RWPE2 (cell line): ENCODE measurements at places on chromosomes 7 and 10.
A peak's percentile ranks its signal among the peaks of the same experiment; 100 is the strongest.

- no peak for DNase-seq
These were observed 431.3 kb upstream of the ETV1 start for GRCh38 chr7:14420768-14421167.

GRCh38 chr7:602341-603141 is 82.9 kb upstream of the PDGFA start:
- DNase-seq: peak; percentile 67

- DNase-seq: no peak
These were observed 240.7 kb downstream of the SORCS3 start for GRCh38 chr10:104881740-104882139.

GRCh38 chr7:7989616-7990440 is 21.2 kb downstream of the GLCCI1 start:
- DNase-seq: no peak

GRCh38 chr10:89242840-89243568 is 8.6 kb downstream of the LIPA start:
- no peak for DNase-seq

DNA sequence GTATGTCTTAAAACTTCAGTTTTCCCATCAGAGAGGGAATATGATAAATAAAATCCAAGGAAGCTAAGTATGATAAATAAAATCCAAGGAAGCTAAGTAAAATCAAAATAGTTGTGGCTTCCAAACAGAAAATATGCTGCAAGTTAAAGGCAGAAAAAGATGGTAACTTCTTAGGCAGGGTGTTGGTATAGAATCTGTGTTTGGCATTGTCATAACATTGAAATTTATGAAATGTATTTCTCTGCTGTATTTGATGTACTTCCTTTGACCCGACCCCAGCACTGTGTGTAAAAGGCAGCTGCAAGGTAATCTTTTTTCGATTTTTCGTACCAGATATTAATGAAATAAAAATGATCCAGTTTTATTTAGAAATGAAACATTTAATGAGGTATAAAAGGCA is 537.2 kb downstream of the TFEC start:
- no peak for DNase-seq

DNA sequence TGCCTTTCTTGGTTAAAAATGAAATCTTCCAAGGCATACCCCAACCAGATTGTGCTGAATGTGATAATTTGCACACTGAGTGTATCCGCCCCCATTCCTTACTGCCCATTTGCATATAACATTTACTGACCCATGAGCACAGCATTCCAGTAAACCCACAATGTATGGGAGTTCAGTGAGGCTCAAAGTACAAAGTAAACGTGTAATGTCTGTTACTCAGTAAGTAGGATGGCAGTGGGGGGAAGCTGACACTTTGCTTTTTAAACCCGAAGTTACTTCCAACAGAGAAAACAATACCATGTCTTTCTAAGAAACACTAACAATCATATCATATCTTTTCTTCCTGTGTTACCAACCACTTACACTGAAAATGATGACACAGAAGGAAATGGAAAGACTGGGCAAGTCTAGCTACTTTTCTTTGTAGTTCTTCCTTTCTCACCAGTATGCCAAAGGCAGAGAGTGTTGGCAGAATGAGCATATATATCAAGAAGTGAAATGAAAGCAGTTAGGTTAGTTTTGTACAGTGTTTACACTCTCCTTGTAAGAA is 27.1 kb upstream of the SOSTDC1 start:
- DNase-seq: no peak

DNA sequence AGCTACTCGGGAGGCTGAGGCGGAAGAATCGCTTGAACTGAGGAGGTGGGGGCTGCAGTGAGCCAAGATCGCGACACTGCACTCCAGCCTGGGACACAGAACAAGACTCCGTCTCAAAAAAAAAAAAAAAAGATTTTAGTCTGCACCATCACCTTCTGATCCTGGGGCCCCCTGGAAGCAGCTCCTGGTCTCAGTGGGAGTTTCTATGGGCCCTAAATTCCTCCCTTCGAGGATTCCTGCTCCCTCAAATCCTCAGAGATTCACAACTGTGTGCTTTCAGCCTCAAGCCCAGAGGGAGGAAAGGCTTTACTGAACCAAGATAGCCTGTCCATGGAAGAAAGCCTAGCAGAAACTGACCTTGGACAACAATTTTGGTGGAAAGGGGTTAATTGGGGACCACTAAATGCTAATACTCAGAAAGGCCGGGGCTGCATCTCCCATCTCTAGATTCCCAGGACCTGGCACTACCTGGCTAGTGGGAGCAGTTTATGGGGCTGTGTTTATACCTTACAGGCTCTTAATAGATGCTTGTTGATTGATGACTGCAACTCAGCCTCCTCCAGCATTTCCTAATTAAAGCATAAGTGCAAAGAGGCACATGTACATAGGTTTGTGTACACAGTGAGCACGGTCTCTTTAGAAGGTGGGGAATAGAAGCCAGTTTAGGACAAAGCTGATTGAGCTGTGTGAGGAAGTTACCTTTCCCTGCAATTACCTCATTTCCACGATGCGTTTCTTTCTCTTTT is 9.2 kb upstream of the FGFR2 start:
- DNase-seq: no peak

GRCh38 chr10:57038531-57038930 is 677.5 kb upstream of the ZWINT start:
- DNase-seq: no peak

DNA sequence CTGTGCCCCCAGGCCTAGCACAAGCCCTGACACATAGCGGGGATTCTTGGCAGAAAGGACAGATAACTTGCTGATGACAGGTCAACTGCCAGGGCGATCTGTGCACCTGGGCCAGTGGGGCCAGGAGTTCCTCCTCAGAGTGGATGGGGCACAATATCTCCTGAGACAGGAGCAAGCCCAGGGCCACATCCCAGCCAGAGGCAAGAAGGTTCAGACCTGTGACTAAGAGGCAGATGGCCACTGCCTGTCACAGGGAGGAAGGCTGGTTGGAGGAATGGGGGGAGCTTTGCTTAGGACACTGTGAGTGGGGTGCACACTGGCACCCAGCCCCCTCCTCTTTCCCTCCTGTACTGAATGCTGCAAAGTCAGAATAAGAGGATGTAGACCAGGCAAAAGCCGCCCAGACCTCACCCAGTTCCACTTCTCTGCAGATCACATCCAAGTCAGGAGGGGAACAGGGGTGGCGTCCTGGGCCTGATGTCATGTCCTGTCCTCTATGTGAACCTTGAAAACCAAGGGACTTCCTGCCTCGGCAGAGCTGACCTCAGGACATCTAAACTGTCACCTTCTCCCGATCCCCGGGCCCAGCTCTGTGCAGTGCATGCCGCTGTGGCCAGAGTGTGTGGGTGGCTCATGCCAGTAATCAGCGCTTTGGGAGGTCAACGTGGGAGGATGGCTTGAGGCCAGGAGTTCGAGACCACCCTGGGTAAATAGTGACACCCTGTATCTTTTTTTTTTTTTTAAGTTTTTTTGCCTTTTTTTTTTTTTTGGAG is 1.3 kb downstream of the GUSB start:
- DNase-seq: peak; percentile 55

- no peak for DNase-seq
These were observed 107.0 kb downstream of the ELFN1 start for GRCh38 chr7:1777122-1777521.

DNA sequence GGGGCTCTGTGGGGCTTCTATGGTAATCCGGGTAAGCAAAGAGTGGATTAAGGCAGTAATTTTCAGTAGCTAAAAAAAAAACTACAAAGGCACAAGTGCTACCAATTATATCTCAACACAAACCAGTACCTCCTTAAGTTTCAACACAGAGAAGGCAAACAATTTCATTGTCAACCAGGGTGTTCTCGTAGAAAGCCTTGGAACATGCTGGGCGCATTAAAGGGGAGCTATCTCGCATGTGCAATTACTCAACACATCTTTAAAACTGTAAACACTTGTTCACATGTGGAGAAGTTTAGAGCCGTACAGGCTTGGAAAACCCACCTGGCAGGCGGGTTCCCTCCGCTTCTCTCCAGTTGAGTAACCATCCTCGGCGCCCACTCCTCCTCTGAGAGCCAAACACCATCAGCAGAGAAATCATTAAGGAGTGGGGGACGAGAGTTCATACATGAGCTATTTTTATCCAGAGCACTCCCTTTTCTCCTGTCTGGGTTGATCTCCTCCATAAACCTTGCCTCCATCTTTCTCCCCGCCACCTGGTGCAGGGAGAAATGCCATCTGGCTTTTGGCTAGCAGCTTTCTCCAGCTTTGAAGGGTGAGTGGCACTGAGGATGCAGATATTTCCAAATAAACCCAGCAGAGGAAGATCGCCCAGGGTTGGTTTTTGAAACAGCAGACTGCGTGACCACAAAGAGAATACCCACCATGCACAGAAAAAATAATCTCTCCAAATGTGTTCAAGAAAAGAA is 287.1 kb downstream of the WDR11 start:
- DNase-seq: no peak

- DNase-seq: no peak
These were observed 228.8 kb downstream of the BMPER start for GRCh38 chr7:34133983-34134782.

GRCh38 chr10:105743343-105744056 is 1102.4 kb downstream of the SORCS3 start:
- DNase-seq: no peak

DNA sequence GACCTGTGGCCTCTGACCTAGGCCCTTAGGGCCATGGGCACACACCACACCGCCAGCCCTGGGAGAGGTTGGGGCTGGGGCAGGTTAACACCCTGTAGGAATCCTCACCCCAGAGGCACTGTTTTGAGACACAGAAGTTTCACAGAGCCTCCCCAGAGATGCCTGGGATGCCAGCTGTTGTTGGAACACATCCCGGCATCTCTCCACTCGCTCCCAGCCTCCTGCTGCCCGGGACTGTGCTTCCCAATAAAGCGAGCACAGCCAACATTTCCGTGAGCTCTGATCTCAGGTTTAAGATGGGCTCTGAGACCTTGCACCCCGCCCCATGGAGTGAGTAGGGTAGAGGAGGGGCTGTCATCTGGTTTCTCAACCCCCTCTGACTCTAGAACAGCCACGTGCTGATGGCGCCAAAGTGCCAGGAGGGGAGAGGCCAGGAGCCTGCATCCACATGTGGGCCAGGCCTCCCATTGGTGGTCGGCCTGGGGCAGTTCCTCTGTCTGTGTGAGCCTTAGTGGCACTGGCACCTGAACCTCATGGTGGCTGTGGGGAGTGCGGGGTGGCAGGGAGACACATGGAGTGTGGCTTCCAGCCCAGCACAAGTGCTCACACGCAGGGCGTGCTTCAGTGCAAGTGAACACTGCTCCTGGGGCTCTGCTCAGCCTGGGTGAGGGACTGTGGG is 54.7 kb downstream of the RASGEF1A start:
- peak; percentile 28 for DNase-seq

GRCh38 chr10:16894821-16895220 is 77.6 kb upstream of the RSU1 start:
- DNase-seq: no peak

GRCh38 chr7:108409146-108409545 is 47.1 kb downstream of the NRCAM start:
- DNase-seq: no peak

DNA sequence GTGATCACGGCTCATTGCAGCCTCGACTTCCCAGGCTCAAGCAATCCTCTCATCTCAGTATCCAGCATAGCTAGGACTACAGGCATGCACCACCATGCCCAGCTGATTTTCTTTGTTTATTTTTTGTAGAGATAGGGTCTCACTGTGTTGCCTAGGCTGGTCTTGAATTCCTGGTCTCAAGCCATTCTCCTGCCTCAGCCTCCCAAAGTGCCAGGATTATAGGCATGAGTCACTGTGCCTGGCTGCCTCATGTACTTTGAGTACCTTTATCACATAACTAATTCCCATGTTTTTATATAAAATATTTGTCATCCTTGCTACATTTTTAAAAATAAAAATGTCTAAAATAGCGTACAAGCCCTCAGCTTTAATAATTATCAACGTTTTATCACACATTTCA is 35.3 kb upstream of the CCDC3 start:
- no peak for DNase-seq

GRCh38 chr10:44380829-44381600 is 3.9 kb downstream of the CXCL12 start:
- DNase-seq: peak; percentile 18

GRCh38 chr7:80703272-80703671 is 64.8 kb downstream of the CD36 start:
- no peak for DNase-seq

GRCh38 chr10:48932831-48933664 is 6.6 kb downstream of the LRRC18 start:
- DNase-seq: no peak

- no peak for DNase-seq
These were observed 505.5 kb downstream of the SDK1 start for GRCh38 chr7:3806516-3806915.

DNA sequence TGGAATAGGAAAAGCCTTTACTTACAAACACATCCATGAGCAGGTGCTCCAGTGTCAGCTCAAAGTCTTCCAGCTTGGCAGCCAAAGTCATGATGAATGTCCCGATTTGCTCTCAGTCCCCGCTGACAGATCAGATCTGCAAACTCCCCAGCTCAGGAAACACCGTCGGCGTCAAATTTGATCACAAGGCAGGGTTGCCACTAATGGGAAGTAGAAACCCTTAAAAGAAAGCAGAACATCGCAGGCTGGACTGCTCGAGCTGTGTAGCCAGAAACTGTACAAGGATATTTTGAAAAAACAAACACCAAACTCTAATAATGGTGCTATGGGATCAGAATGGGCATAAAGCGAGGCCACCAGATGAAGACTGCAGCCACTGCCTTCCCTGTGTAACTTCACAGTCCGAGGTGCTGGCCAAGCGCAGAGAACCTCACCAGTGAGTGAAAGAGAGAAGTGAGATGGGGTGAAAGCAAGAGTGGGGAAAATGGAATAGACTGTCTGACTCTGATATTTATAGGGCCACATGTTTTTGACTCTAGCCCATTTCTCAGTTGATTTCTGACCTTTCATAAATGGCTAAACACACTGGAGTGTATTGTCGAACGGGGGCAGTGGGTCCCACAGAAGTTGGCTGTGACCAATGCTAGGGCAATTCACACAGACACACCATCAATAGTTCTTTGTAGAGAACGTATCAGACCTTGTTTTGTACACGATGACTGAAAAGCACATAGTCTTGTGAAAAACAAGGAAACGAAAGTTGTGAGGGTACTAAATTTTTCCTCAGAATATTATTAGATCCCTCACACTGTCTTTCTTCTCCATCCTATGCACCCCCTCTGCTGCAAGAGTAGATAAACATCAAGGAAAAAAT is 306.2 kb downstream of the FRMD4A start:
- DNase-seq: no peak

- no peak for DNase-seq
These were observed 105.0 kb downstream of the KMT2C start for GRCh38 chr7:152330827-152331226.

DNA sequence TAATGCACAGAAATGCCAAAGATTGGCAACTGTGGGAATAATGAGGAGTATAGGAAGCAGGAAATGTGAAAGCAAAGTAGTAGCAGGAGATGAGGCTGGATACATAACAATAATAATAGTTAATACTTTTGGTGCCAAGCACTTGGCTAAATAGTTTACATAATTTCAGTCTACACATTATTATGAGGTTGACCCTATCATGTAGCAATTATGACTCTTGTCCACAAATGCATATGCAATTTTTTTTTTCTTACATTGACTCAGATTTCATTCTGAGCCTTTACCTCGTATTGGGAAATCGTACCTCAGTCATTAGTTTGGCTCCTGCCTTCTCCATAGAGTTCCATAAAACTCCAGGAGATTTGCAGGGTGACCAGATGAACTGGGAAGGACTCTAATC is 219.9 kb downstream of the SUGCT start:
- no peak for DNase-seq
